ENCODE measurements at places on chromosomes 1 and 21. TPM values are rescaled to one million over a fixed set of nuclear protein-coding genes. Genes with fewer than 3 reads are reported as not detected.

RAB25 gene
- total RNA-seq = not detected

RGS13 gene
- total RNA-seq = 0.20 TPM

CD5L gene
- not detected for total RNA-seq

NPR1 gene
- not detected for total RNA-seq

TMPRSS3 gene
- total RNA-seq = not detected

PRAMEF18 gene
- total RNA-seq = not detected

- DNase-seq = no peak
These were observed 164.0 kb upstream of the KLHDC7A start for GRCh38 chr1:18316764-18317163.

DNA sequence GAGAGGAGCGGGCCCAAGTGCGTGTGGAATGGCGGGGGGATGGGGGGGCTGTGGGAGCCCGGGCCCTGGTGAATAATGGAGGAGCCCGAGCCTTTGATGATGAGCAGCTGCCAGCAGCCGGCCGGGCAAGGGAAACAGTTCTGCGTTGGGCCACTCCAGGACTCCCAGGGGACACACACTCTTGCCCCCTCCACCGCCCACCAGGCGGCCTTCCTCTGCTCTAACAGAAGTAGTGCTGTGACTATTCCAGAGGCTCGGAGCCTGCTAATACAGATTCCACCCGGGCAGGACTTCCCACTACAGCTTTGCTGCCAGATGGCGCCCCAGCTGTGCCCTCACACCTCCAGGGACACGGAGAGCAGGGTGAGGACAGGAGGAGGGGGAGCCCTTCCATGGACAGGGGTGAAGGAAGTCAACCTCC, 48.2 kb upstream of the LRP8 start:
- no peak for DNase-seq

GRCh38 chr1:66711420-66711819, 40.8 kb upstream of the DYNLT5 start:
- peak; percentile 44 for DNase-seq

- DNase-seq = no peak
These were observed 26.3 kb downstream of the KCNN3 start for GRCh38 chr1:154843636-154844296.

- no peak for DNase-seq
These were observed 634 bp downstream of the ACTRT2 start for GRCh38 chr1:3021801-3022401.

DNA sequence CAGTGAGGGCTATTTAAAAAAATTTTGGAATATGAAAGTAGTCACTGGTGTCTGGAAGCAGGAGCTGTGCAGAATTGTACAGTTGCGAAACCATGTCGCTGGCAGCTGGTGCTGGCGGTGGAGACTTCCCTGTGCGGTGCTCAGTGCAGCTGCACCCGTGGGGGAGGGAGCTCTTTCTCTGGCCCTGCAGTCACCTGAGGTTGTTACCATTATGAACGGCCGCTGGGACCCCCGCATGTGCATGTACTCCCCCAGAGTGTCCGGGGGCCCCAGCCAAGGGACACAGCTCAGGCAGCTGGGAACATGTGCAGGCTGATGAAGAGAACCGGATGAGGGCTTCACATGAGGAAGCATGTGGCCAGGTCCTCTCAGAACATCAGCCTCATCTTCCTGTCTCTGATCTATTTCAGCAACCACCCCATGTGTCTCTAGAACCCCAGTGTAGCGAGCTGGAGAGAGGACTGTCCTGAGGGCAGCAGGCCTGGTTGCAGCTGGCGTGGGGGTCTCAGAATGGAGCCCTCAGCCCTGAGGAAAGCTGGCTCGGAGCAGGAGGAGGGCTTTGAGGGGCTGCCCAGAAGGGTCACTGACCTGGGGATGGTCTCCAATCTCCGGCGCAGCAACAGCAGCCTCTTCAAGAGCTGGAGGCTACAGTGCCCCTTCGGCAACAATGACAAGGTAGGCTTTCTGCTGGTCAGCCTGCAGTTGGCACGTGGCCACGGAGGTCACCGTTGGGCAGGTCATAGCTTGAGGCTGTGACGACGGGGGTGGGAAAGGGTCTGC, at the start of gene TRPM2:
TSS of gene TRPM2 (plus strand) at position 431 of the 780 bp plus-strand sequence. CDS start at position 511, 80 bp downstream.
- no peak for DNase-seq

- DNase-seq = peak; percentile 75
These were observed 172.8 kb downstream of the PTGER3 start for GRCh38 chr1:70874818-70875217.

GRCh38 chr1:175269151-175269550, 76.6 kb upstream of the KIAA0040 start:
- no peak for DNase-seq

- no peak for DNase-seq
These were observed 28.9 kb downstream of the TSNAX start for GRCh38 chr1:231557411-231557810.

DNA sequence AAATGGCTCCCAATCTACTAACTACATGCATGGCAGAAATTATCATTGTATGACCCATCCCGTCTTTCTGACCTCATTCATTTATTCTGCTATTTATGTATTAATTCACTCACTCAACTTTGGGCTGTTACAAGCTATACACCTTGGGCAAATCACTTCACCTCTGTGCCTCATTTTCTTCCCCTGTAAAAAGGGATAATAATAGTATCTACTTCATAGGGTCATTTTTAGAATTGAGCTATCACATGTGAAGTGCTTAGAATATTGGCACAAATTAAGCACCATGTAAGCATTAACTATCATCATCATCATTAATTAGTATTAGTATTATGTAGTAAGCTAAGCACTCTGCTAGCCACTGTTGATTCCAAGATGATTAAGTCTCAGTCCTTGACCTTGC, 52.1 kb downstream of the NMNAT2 start:
- no peak for DNase-seq

DNA sequence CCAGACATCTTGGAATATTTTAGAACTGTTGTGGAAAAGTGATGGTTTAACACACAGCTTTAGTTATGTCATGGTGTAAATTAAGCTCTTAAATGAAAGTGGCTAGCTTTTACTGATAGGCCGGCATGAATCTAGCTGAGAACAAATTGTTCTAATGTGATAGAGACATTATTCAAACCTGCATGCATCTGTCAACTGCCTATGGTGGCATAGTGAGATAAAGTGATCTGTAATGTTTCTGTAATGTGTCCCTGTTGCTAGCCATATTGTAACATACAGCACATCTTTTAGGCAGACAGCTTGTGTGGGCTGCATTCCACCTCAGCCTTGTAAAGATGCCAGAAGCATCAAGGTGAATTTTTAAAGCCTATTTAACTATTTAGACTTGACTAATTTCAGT, 16.0 kb downstream of the LRIG2 start:
- no peak for DNase-seq

GRCh38 chr1:171212607-171213351, 27.7 kb downstream of the FMO2 start:
- no peak for DNase-seq

GRCh38 chr1:100188617-100189016, 10.6 kb upstream of the LRRC39 start:
- DNase-seq = peak; percentile 97

GRCh38 chr1:31426249-31426922, 13.4 kb downstream of the SERINC2 start:
- DNase-seq = no peak

DNA sequence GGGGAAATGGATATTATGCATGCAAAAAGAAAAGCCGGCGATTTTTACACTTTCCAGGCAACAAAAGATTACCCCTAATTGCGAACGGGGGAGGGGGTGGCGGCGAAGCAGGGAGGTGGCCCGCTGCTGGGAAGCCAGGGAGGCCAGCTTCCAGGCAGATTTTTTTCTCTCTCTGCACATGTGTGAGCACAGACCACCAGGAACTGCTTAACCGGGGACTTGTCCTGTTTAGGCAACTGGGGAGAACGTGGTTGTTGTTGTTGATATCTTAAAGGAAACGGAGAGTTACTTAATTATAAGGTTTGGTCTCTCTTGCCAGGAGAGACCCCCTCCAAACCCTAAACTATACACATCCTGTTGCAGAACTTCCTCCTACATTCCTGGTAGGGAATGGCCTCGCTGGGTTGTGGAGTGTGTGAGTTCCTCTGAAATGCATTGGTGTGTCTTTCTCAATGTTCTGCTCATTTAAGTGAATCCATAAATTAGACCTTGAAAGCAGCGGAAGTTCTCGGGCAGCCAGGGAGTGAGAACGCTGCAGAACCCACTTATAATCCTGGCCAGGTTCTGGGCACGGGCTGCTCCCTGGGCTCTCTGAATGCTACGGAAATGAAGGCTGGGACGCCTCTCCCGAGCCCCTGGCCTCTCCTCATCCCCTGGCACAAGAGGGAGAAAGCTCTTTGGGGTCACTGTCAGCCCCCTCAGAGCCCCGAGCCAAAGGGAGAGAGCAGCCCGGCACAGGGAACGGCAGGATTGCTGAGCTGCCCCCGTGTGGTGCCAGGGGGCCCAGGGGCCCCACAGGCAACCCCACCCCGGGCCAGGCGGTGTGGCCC, 250.0 kb downstream of the FOXD2 start:
- no peak for DNase-seq

Data from M059J (cell line).